Heart right ventricle (tissue), 16 donors: ENCODE measurements at places on chromosomes 2 and 18. TPM values are rescaled to one million over a fixed set of nuclear protein-coding genes. Genes with fewer than 3 reads are reported as not detected.

Gene SLC19A3
- 0.13 TPM for total RNA-seq

Gene LMAN1
- 48.1 TPM for total RNA-seq

Gene ALPI
- total RNA-seq, result not detected

Gene DOCK10
- 1.5 TPM for total RNA-seq

Gene CYRIA
- 3.1 TPM for total RNA-seq

Gene NYAP2
- total RNA-seq, result not detected

Gene SERPINB3
- not detected for total RNA-seq

Gene ALK
- not detected for total RNA-seq

Gene COBLL1
- total RNA-seq, result 15.6 TPM

Gene CDH2
- total RNA-seq, result 342 TPM

Gene TNS1
- total RNA-seq, result 684 TPM

Gene CYBRD1
- 46.2 TPM for total RNA-seq

Gene ICOS
- total RNA-seq, result not detected

Gene CD8B
- 0.59 TPM for total RNA-seq

Gene LYPD1
- 0.35 TPM for total RNA-seq

Gene SGO2
- total RNA-seq, result 1.2 TPM

Gene ARHGEF33
- 0.64 TPM for total RNA-seq

Gene DPP4
- 6.7 TPM for total RNA-seq

Gene TXNDC2
- 0.22 TPM for total RNA-seq

Gene CROCC2
- total RNA-seq, result not detected

Gene GRB14
- total RNA-seq, result 8.1 TPM

Gene MROH2A
- total RNA-seq, result not detected

Gene SLC9A4
- total RNA-seq, result not detected
